Cortex of kidney (tissue), 1 donor: ENCODE measurements at places on chromosomes 2 and 18.

- DNase-seq: no peak
Observed at GRCh38 chr18:39604836-39605235, 2039.2 kb upstream of the CELF4 start.

DNA sequence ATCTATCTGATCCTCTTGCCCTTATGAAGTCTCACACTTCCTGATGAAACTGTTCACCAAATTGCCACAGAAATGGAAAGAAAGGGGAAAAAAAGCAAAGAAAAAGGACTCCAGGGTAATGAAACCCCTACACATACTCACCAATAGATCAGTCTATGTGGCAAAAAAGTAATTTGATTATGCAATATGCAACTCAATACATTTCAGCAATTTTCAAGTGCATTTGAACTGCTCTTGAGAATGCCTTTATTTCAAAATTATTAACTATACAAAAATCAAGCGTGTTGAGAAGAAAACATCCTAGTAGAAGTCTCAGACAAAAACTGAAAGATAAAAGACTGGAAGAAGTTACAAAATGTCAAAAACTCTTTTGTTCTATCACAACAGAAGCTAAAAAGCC, 32.2 kb upstream of the PTPN4 start:
- no peak for DNase-seq

DNA sequence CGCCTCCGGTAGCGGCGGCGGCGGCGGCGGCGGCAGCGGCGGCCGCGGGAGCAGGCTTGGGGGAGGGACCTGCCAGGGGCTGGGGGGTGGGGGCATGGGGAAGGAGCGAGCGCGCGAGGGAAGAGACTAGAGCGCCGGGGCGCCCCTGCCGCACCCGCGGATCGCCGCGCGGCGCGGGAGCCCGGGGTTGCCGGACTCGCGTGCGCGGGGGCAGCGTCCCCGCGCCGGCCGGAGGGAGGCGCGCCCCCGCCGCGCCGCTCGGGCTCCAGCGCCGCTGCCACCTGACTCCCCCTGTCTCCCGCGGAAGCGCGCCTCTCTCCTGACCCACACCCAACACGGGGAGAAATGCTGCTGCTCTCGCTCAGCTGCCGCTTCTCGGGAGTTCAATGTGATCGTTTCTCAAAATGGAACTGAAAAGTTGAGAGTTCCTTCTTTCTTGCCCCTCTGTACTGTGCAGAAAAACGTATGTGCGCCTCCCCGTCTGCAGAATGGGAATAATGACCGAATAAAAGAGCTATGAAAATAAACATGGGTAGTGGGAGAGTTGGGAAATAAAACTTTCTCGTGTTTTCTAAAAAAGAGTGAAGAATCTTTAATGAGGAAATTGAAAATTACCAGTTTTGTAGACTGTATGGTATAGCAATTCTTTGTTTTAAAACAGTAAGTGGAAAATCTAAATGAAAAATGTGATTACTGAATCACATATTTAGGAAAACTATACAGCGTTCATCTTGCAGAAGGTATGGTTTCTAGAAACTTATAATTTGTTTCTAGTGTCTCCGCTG, 455 bp upstream of the TLK1 start:
- DNase-seq: no peak

DNA sequence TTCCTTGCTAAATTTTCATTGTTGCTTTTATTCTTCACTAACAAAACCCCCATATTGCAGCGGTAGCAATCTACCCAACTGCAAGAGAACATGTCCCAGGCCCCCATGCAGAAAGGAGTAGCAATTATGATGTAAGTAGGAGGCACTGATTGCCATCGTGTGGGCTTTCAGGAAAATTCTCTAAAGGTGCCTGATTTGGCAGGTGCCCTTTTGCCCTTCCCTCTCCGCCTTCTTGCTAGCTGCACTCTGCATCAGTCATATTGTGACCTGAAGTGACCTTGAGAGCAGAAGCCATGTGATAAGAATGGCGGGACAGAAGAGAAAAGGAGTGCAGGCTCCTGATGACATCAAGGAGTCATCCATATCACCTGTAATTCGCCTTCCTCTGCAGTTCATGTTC, 112.1 kb downstream of the NCKAP5 start:
- DNase-seq: no peak

- no peak for DNase-seq
Observed at GRCh38 chr18:28045176-28045810, 131.6 kb downstream of the CDH2 start.

- DNase-seq: no peak
Observed at GRCh38 chr2:179107737-179108136, 57.8 kb upstream of the CCDC141 start.

DNA sequence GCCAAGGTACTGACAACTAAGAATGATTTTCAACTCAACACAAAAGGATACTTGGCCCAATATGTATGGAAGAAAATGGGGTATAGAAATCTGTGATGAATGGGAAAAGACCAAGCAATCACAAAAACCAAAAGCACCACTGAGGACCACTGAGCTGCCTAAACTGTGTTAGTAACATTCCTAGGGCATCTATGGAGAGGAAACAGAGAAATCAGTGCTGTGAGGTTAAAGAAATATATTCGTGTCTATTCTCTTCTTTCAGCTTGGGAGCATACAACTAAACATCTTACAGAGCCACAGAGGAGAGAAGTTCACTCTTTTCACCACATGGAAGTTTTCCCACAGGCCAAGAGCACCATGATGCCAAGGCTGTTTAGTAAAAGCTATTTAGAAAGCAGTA, 47.3 kb upstream of the CALCRL start:
- DNase-seq: no peak

- DNase-seq: no peak
Observed at GRCh38 chr2:237927986-237928385, 38.8 kb upstream of the UBE2F start.

- no peak for DNase-seq
Observed at GRCh38 chr2:112920923-112921532, 10.1 kb downstream of the IL37 start.

DNA sequence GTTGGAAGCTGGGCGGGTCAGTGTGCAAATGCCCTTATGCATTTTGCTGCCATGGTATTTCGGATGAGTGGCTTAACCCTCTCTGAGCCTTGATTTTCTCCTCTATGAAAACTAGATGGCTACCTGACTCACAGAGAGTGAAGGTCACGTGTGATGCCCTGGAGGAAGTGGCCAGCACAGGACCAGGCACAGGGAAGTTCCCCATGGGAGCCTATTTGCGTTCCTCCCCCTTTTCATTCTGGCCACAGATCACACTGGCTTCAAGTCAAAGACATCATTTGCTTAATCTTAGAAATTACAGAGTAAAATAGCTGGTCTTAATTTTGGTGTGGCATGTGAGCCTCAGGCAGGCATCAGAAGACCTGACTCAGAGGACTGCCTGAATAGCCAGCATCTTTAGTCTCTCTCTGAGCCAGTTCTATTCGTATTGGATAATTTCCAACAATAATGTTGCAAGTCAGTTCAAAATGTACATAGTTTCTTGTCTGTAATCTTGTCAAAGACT, 57.6 kb upstream of the CD302 start:
- no peak for DNase-seq

- DNase-seq: no peak
Observed at GRCh38 chr18:8029061-8029460, 461.9 kb downstream of the PTPRM start.

DNA sequence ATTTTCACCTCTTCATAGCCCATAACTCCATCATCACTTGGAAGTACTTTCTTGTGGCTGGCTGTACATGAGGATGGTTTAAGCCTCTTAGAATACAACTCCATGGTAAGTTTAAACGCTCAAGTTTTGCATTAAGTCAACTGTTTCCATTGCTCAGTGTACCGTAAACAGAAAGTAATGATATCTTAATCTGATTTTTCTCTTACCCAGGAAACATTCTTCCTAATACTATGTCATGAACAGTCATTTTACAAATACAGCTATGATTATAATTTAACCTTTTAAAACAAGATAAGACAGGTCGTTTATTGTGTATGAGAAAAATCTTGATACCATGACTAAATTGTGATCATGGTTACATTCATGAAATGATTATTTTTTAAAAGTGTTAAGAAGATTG, 11.6 kb upstream of the DYNC2LI1 start:
- no peak for DNase-seq

GRCh38 chr2:223949241-223949840, 4.2 kb upstream of the WDFY1 start:
- no peak for DNase-seq

DNA sequence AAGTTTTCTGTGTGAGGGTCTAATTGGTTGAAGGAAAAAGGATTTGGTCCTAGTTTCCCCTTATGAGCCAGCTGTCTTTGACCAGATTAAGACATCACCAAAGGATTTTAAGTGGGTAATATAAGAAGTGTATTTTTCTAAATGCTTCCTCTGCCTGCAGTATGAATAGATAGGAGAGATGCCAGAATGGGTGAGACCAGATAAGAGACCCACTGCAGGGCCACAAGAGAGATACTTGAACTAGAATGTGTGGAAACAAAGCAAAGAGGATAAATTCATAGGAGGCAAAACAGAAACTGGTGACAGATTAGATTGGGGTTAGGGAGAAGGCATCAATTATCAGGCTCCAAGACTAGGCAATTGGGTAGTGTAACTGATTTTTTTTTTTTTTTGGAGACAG, 1.1 kb upstream of the HDHD2 start:
- no peak for DNase-seq

DNA sequence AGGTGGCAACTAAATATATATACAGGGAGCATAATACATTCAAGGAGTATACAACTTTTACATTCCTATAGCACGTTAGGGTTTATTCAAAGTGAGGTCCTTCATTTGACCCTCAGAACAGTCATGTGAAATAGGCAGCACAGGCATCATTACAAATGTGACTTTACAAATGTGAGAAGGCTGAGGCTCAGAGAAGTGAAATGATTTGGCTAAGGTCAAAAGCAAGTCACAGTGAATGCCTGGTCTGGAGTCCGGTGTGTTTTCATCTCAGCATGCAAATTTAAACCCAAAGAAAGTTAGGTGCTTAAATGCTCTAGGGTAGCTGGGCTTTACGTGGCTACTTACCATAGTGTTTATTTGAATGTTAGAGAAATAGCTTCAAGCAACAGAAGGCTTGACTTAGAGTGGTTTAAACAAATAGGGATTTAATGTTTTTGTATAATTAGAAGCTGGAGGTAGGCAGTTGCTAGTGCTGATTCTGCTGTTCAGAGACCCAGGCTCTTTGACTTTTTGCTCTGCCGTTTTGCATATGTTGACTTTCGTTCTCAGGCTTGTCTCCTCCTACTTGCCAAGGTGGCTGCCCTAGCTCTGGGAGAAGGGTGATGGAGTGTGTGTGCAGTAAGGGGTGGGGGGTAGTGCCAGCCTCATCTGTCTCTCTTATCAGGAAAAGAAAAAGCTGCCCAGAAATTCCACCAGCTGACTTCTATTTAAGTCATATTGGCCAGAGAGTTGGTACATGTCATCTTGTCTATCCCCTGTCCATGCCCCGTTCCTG, 89.2 kb downstream of the PLCL1 start:
- no peak for DNase-seq

GRCh38 chr2:32715981-32716380, 88.1 kb downstream of the TTC27 start:
- no peak for DNase-seq

- DNase-seq: no peak
Observed at GRCh38 chr2:159164457-159164911, 122.0 kb downstream of the WDSUB1 start.

DNA sequence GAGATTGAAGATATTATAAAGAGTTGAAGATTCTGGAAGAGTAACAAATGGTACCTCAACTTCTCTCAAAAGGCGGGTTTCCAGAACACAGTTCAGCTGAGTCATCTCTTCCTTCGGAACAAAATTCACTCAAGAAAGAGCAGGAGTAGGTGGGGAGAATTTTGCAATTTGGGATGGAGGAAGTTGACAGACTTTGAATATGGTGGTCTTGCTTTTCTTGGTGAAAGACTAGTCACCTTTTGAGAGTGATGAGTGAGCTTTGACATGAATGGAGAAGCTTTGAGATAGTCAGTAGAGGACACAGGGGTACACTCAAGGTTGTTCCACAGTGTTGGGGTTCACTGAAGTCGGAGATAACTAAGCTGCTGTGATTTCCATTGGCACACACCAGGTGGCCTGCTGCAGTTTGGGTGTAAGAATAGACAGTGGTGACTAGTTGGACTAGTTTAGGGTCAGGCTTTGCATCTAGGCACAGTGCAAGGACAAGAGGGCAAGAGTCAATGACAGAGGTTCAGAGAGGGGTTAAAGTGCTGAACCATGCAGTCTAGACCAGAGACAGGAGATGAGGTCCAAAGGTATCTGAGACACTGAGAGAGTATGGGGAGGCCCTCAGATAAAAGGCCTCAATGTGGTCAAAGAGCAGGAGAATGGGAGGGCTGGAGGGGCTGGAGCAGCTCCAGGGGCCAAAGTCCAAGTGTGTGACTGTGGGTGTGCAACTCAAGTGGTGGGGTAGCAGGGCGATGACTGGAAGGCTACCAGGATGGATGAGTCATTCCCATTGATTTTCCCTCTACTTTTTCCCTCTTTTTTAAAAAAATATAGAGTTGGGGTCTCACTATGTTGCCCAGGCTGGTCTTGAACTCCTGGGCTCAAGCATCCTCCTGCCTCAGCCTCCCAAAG, 7.7 kb downstream of the CCL20 start:
- no peak for DNase-seq

DNA sequence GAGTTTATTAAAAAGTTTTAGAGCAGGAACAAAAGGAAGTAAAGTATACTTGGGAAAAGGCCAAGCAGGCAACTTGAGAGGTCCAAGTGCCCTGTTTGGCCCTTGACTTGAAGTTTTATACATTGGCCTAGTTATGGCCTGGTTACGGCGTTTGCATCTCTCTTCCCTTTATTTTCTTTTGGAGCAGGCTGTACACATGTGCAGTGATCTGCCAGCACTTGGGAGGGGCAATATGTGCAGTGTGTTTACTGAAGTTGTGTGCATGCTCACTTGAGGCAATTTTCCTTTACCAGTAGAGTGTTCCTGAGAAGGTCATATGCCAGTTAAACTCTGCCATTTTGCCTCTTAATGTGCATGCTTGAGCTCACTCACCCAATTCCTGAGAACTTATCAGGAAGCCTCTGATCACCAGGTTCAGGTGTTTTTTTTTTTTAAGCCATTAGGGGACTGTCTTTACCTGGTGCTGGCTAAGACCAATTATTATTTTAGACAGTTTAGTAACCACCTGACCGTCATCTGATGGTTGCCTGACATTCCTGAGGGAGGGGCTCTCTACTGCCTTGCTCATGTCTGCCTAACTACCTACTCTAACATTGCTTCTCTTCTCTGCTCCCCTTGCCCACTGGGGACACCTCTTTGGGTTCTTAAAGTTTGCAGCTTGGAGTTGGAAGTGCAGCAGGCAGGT, 48.0 kb downstream of the SCN2A start:
- DNase-seq: no peak

- no peak for DNase-seq
Observed at GRCh38 chr18:69774831-69775230, 172.8 kb downstream of the CD226 start.

DNA sequence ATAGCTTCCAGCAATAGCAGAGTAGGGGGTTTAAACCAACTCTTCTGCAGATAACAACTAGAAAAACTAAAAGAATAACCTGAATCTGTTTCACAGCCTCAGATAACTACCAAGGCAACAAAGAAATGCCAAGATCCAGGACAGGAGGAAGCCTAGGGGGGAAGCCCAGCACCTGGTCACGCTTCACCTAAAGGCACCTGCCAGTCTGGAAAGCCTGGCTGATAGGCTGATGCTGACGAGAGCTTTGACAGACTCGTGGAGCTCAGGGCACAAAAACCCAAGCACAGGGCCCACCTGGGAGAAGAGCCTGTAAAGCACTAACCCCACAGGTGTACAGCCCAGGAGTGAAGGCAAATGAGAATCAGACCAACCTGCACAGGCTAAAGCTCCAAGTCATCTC, 22.6 kb downstream of the EIPR1 start:
- no peak for DNase-seq

GRCh38 chr2:58475756-58476155, 234.6 kb upstream of the FANCL start:
- no peak for DNase-seq
